ENCODE measurements at places on chromosomes 3 and 15.

GRCh38 chr3:184676927-184677326 is 34.9 kb downstream of the MAGEF1 start:
- no peak for DNase-seq

- no peak for DNase-seq
These were observed 21.0 kb downstream of the MAPKAPK3 start for GRCh38 chr3:50637945-50638344.

GRCh38 chr15:28098766-28099554 is at the start of gene OCA2:
OCA2 (minus strand) TSS chr15:28099315; CDS start chr15:28081874, 17,441 bp downstream.
- peak; percentile 61 for DNase-seq

DNA sequence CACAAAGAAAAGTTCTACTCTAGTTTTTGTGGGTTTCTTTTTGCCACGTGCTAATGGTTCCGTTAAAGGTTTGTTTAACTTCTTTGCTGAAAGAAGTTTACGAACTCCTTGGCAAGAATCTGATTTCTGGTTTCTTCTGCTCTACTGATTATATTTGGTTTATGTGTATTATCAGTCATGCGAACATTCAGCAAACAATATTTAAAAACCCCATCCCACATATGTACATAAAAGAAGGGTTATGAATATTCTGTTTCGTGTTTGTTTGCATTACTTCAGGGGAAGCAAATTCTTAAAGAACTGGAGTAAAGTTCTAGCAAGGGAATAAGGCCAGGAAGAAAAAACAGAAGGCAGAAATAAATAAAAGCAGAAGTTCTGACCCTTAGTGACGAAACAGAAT is 9.8 kb downstream of the LARS2 start:
- DNase-seq: no peak

- DNase-seq: no peak
These were observed 94.8 kb downstream of the IGF1R start for GRCh38 chr15:98743177-98743576.

DNA sequence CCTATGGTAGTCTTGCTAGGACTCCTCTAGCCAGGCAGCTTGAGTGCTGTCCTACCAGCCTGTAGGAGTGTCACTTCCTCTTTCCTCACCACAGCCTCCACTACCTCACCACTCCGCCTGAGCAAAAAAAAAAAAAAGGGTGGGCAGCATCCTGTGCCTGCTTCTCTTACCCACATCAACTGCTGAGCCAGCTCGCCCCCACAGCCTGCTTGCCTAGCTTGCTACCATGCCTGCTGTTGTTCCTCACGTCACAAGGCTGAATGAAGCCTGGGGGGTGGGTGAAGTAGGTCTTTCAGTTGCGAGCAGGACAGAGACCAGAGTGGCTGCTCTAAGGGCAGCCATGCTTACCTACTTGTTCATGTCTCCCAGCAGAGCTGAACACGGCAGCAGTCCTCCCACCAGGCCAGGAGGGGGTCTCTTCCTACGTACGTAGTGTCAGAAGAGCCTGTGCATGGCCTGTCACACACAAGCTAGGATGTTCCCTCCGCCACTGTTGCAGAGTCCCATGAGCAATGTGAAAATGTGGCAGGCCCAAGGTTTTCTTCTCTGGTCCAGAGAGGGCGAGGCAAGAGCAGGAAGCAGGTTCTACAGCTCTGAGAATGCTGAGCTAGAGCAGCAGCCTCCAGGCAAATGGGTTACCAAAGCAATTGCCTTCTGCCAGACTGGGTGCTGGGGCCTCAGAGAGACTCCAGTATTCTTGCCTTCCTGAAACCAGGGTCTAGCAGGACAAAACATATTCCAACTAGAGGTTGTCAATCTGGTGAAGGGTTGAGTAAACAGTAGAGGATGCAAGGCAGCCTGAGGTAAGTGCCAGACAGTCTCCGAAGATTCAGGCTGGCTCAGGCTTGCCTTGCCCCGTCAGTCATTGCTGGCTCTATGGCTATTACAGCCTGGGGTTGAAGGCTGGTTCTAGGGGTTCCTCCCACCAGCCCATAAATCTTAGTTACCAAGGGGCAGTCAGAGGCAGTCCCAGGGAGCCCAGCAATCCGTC is 8.1 kb downstream of the PPM1M start:
- DNase-seq: peak; percentile 97

GRCh38 chr3:164550857-164551256 is 527.4 kb downstream of the SI start:
- DNase-seq: no peak

DNA sequence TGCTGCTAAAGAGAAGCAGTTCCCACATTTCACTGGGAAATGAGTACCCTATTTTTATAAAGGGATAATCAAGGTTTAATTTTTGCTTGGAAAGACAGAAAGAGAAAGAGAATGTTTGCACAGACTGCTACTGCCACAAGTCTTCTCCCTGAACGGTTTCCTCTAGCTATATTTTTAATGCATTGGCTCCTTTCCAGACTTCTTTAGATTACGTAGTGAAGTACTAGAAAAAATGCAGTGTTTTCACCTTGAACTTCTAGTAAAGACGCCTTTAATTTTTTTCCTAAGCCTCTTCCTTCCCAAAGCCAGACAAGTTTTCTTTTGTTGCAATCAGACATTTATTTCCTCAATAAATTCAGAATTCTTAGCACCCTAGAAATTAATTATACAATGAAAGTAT is 248.3 kb upstream of the CCDC54 start:
- DNase-seq: no peak

DNA sequence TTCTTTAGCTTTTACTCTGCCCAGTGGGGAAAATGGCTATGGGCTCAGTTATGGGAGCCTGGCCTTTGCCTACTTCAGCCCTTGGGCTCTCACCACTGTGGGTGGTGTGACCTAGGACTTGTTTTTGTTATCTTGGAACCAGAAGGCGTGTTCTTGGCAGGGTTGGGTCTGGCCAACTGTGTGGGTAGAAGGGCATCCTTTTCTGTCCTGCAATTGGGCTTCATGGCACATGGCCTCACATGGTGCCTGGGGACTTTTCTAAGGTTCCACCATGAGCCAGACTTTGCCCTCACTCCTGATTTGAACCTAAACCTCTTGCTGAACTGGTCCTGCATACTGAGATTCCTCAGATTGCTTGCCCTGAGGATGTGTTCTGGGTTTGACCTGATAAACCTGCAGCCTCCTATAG is 1.7 kb downstream of the GLYCTK start:
- no peak for DNase-seq

DNA sequence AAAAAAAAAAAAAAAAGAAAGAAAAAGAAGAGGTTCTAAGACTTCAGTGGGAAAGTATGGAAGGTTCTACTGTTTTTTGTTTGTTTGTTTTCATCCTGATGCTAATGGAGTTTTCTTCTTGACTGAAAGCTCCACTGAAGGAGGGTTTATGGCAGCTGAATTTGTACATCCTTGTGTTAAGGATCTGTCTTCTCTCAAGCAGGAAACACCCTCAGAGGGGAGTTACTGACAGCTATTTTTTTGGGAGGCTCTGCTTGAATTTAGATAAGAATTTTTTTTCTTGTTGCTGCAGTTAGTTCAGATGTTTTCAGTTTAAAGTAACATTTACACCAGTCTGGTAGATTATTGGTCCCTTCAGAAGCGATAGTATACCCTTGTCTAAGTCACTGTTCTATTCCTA is 325.3 kb downstream of the ROBO2 start:
- no peak for DNase-seq

- no peak for DNase-seq
These were observed 392.6 kb upstream of the TPM1 start for GRCh38 chr15:62649793-62650420.

DNA sequence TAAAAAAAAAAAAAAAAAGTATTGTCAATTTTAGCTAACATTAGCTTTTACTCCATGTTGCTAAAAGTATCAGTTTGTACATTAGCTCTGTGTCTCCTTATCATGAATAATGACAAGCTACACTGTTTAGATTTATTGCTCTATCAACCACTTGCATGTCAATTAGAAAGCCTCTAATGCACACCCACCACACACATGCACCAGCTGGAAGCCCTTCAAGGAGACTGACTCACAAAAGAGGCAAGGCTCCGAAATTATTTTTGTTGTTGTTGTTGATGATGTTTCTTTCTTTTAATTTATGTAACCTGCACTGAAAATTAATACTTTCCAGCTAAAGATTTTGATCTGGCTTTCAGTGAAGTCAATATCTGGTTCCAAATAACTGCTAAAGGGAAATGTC is 71.5 kb downstream of the ETFA start:
- no peak for DNase-seq

- DNase-seq: peak; percentile 81
These were observed 3.2 kb upstream of the SIN3A start for GRCh38 chr15:75454471-75455378.

DNA sequence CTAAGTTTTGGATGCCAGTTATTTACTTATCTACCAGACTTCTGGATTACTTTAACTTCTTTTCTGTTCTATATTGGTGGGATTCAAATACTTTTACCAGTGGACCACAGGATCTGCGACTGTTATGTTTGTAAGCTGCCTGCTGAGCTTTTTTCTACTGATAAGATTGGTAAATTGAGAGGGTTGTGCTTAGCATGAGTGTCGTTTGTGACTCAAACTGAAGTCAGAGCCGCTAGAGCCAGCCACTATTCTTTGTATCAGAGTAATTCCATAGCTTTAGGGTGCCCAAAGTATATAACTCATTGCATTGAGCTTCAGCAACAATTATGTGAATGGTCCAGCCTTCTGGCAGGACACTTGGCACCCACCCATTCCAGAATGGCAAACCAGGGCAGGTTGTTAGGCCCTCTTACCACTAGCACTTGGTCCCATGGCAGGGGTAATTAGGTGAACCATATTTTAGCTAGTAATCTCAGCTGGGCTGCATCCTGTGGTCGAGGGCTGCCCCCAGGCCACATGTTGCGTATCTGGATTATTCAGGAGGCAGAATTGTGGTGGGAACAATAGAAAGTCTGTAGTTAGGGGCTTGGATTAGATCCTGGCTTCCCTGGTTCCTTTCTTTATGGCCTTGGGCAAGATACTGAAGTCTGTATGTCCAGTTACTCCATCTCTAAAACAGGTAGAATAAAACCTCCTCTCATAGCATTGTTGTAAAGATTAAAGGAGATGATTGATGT is 6.0 kb downstream of the PLCL2 start:
- no peak for DNase-seq

GRCh38 chr15:100078511-100079220 is 263.1 kb downstream of the ADAMTS17 start:
- no peak for DNase-seq

DNA sequence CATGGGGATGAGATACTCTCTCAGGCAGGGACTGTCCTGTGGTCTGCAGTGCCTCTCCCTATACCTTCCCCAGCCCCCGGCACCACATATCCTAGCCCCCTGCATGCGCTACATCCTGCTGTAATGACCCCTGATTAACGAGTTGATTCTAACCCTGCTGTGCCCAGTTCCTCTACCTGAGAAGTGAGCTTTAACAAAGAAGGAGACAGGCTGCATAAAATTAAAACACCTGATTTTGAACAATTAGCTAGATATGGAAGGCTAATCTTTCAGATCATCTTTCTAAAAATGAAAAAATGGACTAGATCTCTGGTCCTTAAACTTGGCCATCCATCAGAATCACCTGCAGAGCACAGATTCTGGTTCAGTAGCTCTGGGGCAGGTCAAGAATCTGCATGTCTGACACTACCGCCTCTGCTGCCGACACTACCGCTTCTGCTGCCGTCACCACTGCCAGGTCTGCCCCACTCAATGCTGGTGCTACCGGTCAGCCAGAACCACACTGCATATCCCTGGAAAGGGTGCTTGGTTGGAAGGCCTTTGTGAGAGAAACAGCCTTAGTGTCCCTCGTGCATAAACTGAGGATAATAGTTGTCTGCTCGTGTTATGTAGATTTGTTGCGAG is 33.6 kb upstream of the ZBTB38 start:
- DNase-seq: no peak

DNA sequence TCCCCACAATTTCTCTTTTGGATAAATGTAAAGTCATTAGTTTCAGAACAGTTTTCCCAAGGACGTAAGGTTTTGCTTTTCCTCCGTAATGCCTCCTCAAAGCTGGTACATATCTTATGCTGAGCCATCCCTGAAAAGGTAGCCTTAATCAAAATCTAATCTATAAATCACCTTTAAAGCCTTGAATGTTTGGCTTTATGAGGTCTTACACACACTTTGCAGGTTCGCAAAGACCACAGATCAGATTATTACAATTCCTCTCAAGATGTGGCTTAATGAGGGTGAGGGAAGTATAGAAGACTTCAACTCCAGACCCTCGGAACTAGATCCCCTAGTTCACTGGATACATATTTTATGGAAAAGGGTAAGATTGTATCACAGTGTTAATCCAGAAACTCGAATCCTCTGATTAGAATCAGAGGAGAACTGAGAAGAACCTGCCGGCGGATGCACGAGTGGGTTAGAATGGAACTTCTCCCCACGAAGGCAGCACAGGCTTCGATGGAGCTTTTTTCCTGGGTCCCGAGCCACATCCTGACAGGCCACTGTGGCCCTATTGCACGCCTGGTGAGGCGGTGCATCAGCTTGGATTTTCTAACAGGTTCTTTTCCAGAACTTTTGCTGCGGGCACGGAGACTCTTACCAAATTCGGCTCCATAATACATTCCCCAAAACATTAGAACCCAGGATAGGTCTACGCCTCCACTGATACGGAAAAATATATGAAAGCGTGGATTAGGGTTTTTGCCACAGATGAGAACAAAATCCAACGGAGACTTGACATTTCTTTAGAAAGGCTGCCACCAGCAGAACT is 1.2 kb downstream of the CTXND1 start:
- DNase-seq: no peak

GRCh38 chr3:173410849-173411248 is 13.3 kb downstream of the NLGN1 start:
- DNase-seq: no peak

DNA sequence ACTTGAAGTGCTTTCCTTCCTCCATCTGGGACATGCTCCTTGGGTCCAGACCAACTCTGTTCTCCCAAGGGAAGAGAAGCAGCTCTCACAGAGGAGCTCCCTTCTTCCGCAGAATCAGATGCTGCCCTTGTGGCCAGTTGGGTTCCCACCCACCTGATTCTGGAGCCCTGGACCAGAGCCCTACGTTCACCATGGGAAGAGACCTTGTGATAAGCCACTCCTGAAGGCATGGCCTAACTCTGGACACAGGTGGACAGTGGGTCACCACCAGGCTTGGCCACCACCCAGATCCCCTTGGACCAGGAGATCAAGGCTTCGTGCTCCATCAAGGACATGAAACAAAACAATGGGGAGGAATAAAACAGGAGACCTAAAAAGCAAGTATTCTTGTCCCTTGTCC is 172.2 kb downstream of the RPLP1 start:
- DNase-seq: no peak

DNA sequence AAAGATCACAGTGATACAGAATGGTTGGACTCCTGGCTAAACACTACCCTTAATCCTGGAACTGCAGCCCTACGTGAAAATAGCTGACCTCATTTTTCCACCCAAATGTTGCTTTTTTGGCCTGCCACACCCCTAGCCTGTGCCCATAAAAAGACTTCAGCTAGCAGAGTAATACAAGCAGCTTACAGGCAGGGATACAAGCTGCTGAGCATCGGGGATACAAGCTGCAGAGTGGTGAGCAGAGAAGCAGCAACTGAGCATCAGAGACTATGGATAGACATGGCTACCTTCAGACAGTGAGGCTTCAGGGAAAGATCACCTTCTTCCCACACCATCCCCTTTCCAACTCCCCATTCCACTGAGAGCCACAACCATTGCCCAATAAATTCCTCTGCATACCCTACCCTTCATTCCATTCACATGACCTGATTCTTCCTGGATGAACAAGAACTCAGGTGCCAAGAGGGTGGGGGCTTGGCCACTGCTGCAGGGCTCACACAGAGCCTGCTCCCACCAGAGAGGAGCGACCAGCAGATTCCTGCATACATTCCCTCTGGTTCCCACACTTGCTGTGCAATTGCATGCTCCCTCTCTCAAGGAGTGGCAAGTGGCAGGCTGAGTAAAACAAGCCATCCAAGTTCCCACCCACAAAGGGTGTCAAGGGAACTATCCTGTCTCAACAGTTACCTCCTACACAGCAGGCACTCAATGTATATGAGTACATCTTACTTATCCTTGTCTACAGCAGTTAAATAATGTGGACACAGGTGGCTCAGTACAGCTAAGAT is 217.5 kb downstream of the ALCAM start:
- no peak for DNase-seq
